ENCODE measurements at places on chromosomes 1 and 21.
A peak's percentile ranks its signal among the peaks of the same experiment; 100 is the strongest.

- DNase-seq, result no peak
These were observed 12.2 kb downstream of the OLFML2B start for GRCh38 chr1:162011337-162012012.

DNA sequence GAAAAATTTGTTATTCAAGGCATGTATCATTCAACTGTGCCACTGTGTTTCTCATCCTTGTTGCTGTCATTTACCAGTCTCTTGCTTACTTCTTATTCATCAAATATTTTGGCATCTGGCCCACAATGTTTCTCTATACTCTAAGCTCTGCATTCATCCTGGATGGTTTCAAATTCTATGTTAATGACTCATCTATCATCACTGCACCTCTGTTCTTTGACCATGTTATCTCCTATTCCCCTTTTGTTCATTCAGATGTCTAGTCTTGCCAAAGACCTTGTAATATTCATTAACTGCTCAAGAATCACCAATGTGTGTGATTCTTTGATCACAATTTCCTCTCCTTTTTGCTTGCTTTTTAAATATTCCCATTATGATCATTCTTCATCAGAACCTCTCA, 54.6 kb upstream of the PRKACB start:
- DNase-seq, result no peak

- no peak for DNase-seq
These were observed 179.0 kb upstream of the TNR start for GRCh38 chr1:175922254-175922881.

DNA sequence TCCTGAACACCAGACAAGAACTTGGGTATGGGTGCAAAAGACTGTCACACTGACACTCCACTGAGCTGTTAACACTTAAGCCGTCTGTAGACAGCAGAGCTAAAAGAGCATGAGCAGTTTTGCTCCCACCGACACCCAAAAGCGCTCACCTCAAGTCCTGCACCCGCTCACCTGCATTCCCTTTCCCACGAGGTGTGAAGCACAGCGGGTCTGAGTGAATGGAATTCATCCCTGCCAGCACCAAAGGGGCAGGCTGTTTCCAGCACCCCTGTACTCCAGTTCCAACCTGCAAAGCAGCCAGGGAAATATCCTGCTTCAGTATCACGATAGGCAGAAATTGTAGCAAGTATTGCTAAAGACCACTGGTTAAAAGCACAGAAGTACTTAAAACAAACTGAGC, 28.8 kb downstream of the KRTAP21-3 start:
- no peak for DNase-seq

DNA sequence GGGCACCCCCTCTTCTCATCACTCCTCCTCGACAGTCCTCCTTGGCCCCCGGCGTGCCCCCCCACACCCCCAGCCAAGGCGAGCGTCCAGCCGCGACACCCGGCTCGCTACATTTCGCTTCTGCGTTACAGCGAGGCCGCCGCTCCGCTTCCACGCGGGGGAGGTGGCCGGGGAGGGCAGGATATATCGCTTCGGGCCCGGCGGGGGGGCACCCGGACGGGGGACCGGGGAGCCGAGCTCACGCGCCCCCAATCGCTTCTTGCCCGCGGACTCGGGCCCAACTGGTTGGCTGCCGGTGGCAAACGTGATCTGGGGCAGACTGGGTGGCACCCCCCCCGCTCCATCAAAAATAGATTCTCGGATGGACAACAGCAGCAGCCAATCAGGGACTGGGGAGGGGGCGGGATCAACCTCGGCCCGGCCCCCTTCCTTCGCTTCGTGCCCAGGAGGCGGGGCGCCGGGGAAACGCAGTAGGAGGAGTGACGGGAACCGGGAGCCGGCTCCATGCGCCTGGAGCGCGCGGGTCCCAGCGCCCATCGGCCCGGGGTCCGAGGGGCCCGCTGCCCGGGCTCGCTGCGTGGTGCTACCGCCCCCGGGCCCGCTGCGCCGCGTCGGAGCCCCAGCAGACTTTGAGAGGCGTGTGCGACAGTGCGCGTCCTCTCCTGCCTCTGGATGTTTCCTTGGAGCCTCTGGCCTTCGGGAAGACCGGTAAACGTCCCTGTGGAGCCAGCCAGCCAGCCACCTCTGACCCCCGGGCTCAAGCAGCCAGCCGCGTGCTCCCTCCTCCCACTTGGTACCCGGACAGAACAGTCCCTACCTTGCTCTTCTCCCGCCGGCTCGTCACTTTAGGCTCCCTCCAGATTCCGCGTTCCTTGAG, at the start of gene SLC41A1:
TSS of gene SLC41A1 (minus strand) at position 321 of the 877 bp plus-strand sequence. CDS start 2,757 bp downstream, outside the sequence.
- peak; percentile 87 for DNase-seq

- DNase-seq, result no peak
These were observed 77.7 kb downstream of the PCNX2 start for GRCh38 chr1:233217832-233218231.

DNA sequence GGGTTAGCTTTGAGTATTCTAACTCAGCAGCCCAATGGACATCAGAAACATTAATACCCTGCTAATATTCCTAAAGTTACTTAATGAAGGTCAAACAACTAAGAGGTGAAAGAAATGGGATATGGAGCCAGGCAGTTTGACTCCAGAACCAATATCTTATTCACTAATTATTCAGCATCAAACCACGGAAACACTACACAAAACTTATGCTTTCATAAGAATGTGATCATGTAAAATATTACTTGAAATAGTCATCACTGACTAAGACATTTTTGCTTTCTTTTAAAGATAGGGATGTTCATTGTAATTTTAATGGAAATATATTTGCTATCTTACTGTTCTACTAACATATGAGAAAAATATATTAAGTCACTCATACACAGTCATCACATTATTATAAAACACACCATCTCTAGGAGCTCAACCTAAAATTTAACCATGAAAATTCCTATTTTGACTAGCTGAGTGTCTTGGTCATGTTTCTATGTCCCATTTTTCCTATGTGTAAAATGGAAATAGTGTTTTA, 240.9 kb downstream of the KCTD3 start:
- no peak for DNase-seq

GRCh38 chr1:93346421-93346993, 800 bp downstream of the DR1 start:
- DNase-seq, result peak; percentile 6

- no peak for DNase-seq
These were observed 6.4 kb downstream of the DISP1 start for GRCh38 chr1:222821239-222821638.

DNA sequence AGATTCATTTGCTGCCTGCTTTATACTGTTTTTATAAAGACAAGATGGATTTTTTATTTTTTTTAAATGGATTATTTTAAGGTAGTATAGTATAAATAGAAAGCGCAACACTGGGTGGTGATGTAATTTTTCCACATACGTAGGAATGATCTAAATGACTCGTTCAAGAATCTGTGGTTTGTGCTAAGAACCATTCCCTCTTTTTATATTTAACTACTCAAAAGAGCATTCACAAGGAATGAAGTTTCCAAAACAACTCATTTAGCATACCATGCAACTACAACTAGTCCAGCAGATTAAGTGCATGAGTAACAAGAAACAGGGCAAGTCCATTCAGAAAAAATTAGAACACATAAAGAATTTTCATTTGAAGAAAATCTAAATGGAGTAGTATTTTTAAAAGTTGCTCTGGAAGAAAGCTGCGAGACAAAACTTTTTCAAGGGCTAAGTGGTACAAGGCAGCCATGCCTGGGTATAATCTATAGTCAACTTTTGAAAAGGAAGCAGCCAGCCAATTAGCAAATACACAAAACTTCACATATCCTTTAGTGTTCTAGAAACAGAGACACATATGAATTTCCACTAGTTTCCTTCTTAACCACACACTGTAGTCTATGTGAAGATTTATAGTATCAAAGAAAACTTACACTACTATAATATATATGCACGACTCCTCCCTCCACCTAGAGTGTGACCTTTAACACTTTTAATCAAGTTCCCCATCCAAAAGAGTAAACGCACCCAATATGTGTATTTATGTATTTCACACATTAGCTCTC, 23.4 kb downstream of the GTF2B start:
- no peak for DNase-seq

- no peak for DNase-seq
These were observed 37.4 kb downstream of the NCF2 start for GRCh38 chr1:183552891-183553290.

GRCh38 chr1:6601049-6601922, 1.4 kb downstream of the KLHL21 start:
- peak; percentile 60 for DNase-seq

DNA sequence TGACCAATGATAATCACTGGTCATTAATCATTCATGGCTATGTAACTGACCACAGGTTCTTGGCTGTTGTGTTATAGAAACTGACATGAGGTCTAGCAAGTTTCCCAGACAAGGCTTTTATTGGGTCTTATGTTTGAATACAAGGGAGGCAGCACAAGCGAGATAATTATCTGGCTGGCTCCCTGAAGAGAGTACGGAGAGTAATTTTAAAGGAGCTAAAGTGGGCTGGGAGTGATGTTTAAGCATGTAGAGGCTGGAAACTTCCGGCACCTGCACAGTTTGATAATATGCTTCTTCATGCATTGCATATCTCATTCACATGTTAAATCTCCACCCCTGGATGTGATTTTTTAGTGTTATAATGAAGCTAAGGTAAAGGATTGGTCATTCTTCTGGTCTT, 116.2 kb upstream of the KCNK1 start:
- no peak for DNase-seq

- DNase-seq, result no peak
These were observed 16.0 kb downstream of the RBBP4 start for GRCh38 chr1:32666901-32667566.

DNA sequence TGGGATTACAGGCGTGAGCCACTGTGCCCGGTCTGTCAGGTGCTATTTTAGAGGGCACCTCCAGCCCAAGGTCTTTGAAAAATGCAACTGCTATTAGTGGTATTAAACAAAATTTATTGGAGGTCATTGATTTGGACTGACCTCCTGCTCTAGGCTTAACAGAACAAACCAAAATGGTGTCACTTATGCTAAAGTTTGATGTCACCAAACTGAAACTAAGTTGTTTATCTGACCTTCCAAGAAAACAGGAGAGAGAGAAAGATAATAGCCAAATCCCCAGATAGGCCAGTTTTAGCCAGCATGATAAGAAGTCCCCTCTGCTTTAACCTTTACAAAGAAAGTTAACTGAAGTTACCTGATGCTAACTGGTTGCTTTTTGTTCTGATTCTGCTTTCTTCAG, 8.1 kb upstream of the INAVA start:
- no peak for DNase-seq

DNA sequence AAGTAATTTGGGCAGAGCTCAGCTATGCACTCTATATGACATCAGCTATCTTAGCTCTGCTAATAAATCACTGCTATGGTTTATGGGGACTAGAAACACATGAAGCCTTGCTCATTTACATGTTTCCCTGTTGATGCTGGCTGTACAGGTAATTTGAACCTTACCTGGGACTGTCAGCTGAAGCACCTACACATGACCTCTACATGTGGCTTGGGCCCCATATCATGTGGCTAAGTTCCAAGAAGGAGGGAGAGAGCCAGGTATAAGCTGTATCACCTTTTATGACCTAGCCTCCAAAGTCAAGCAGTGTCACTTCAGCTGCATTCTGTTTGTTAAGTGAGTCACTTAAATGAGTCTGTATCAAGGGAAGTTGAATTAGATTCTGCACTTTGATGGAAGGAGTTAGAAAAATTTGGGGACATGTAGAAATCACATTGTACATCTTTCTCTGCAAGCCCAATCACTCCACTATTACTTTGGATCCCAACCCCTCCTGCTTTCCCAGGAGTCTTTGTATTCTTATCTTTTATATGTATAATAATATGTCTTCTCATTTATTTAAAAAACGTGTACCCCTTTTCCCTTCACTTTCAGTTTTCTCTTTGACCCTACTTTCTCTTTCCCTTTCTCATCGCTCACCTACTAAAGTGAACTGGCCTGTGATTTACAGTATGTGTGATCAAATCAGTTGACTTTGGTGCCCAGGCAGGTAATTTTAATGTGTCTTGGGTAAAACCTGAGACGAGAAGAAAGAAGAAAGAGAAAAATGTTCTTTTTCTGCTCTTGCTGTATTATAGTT, 53.4 kb upstream of the PRKACB start:
- no peak for DNase-seq

DNA sequence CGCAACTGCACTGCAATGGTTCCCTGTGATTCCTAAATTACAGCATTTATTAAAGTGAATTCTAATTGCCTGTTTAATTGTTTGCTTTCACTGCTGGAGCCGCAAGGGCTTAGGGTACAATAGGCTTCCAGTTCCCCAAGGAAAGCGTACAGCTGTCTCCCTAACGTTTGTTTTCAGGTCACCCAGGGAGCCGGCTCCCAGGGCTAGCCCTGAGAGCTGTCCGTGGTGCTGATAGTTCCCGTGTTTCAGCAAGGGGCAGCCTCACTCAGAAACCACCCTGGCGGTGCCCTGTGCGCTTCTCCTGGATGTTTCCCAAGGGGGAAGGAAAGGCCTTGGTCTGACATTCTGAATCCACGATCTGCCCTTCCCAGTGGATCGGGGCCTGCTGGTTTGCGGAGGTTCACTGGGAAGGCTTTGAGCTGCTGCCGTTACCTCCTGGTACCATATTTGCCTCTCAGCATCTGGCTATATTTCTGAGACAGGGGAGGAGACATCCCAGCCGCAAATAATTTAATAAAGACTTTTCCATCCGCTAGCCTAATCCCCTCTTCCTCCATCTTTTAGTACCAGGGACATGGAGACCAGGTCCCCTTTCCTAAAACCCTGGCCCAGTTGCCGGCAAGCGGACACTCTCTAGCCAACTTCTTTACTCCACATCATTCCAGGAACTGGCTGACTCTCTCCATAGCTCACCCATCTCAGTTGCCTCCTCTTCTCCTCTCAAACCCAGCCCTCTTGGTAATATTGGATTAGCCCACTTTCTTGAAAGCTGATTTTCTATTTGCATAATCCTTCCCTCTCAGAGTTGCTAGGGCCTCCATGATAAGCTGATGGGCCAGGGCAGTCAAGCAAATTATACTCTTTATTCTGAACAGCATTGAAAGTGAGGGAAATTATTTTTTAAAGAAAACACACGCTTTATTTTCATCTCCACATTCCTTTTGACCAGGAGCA, 149.0 kb downstream of the IGSF21 start:
- no peak for DNase-seq

- no peak for DNase-seq
These were observed 481.1 kb upstream of the PTBP2 start for GRCh38 chr1:96240438-96240837.

DNA sequence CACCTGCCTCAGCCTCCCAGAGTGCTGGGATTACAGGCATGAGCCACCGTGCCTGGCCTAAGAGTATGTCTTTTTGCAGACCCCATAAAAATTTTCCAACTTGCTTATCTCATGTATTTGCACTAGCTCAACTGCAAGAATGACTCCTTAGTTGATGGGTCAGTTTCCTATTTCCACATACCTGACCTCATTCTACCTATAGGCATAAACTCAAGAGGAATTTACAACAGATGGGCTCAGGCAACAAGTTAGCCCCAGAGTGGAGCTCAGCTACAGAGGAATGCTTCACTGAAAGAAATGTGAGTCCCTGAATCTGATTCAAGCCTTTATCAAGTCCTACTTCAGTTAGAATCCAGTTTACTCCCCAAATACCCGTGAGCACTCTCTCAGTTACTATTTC, 5.3 kb upstream of the SLC37A1 start:
- no peak for DNase-seq

- DNase-seq, result no peak
These were observed 8.7 kb downstream of the NPHP4 start for GRCh38 chr1:5983361-5984103.
